RPMI7951 (cell line): ENCODE measurements at places on chromosomes 7 and 10. TPM values are rescaled to one million over a fixed set of nuclear protein-coding genes. Genes with fewer than 3 reads are reported as not detected.

The LRRC17 gene
- total RNA-seq, result 48.8 and 54.3 TPM in 2 replicates

The WNT8B gene
- total RNA-seq, result not detected in 2 replicates

DNA sequence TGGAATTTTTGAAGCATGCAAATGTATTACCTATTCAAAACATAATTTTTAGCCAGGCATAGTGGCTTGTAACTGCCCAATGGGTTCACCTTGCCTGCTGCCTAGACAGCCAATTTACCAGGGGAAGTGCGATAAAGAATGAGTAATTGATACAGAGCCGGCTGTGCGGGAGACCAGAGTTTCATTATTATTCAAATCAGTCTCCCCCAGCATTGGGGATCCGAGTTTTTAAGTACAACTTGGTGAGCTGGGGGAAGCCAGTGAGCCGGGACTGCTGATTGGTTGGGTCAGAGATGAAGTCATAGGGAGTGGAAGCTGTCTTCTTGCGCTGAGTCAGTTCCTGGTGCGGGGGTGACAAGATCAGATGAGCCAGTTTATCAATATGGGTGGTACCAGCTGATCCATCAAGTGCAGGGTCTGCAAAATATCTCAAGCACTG is 29.1 kb upstream of the NRBF2 start:
- no peak for DNase-seq

The SPACDR gene
- 0.39 TPM in 1 of 2 replicates, not detected in the other for total RNA-seq

DNA sequence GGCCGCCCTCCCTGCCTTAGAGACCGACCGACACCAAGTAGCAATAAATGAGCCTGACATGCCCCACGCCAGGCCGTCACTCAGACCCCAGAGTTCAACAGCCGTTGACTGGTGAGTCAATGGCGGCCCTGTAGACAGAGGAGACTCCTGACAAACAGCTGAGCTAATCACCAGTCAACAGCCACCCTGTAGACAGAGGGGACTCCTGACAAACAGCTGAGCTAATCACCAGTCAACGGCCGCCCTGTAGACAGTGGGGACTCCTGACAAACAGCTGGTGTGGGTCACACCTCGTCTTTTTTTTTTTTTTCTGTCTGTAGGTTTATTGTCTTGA is 16.9 kb upstream of the KNDC1 start:
- no peak for DNase-seq
